ENCODE measurements at places on chromosomes 6 and 20. TPM values are rescaled to one million over a fixed set of nuclear protein-coding genes. Genes with fewer than 3 reads are reported as not detected.

TGM3 gene
- total RNA-seq = not detected

PSORS1C2 gene
- not detected for total RNA-seq

SIRPD gene
- total RNA-seq = not detected

CCDC170 gene
- not detected for total RNA-seq

PRDM1 gene
- total RNA-seq = 25.2 TPM
